ENCODE measurements at places on chromosomes 13 and 19.

- H3K27ac ChIP-seq = no peak overlapping the region
- peaks cover 22% of the 10 kb centered on the region for H3K4me1 ChIP-seq
- no peak for DNase-seq
- no peaks in the 10 kb centered on the region for H3K36me3 ChIP-seq
- peaks cover 6% of the 10 kb centered on the region for H3K27me3 ChIP-seq
These were observed 826 bp downstream of the RASIP1 start for GRCh38 chr19:48739404-48740163.

DNA sequence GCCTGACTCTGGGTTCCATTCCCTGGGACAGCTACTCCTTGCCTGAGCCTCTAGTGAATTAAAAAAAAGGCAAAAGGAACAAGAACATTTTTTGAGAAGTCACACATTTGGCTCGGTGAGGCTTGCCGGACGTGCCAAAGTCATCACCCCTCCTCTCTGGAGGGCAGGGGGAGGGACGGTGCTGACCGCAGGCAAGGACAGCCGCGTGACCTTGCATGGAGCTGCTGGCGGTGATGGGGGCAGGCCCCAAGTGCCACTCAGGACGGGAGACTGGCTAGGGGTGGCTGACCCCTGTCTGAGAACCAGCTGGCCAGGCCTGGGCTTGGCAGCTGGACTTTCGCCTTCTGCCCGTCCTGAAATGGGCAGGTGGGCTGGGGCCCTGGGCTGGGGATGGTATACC lies 26.4 kb downstream of the MAP2K2 start:
- DNase-seq = no peak
- no peaks in the 10 kb centered on the region for H3K27me3 ChIP-seq
- H3K27ac ChIP-seq = no peak overlapping the region
- peaks cover 37% of the 10 kb centered on the region for H3K36me3 ChIP-seq
- peaks cover 7% of the 10 kb centered on the region for H3K4me1 ChIP-seq

DNA sequence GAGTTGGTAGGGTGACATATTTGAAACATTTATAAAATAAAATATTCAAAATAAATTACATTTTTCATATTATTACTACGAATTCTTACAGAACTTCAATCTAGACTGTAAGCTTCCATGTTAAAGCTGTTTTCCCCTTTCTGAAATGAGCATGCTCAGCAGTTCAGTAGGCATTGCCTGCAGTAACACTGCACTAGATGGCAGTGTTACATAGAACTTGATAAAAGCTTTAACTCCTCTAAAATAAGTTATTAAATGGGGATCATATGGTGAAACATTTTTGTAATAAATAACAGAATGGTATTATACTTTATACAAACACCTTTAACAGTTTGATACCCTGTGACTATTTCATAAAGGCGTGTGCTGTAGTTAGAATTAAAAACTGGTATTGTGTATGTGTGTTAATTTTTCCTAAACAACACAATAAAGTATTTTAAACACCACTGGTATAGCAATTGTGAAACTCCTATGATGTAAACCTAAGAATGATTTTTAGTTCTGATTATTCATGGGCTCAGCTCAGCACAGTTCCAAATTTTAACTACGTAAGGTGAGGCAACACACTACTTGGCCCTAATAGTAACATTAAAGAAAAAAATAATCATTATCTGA lies 11.6 kb upstream of the GPR18 start:
- peaks cover 58% of the 10 kb centered on the region for H3K4me1 ChIP-seq
- no peak overlapping the region for H3K27ac ChIP-seq
- H3K4me3 ChIP-seq = no peak overlapping the region

DNA sequence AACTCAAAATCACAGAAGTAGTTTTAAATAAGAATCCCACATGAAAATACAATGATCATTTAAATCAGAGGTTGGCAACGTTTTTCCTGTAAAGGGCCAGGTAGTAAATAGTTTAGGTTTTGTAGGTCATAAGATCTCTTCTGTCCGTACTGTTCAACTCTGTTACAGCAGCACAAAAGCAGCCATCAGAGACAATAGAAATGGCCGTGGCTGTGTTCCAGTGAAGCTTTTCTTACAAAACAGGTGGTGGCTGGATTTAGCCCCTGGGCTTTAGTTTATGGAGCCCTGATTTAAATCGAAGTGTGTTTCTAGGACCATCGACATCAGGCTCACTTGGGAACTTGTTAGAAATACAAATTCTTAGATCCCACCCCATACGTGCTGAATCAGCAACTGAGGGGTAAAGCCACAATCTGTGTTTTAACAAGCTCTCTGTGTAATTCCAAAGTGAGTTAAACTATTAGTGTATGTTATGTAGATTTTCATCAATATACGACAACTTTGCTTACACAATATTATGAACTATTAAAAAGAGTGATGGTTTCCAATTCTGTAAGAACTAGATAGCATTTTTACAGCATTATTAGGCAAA lies 54.8 kb upstream of the MIR17HG start:
- H3K27me3 ChIP-seq = peaks cover 4% of the 10 kb centered on the region
- H3K4me3 ChIP-seq = no peak overlapping the region
- no peaks in the 10 kb centered on the region for H3K36me3 ChIP-seq
- no peak overlapping the region for H3K27ac ChIP-seq
- no peaks in the 10 kb centered on the region for H3K4me1 ChIP-seq

DNA sequence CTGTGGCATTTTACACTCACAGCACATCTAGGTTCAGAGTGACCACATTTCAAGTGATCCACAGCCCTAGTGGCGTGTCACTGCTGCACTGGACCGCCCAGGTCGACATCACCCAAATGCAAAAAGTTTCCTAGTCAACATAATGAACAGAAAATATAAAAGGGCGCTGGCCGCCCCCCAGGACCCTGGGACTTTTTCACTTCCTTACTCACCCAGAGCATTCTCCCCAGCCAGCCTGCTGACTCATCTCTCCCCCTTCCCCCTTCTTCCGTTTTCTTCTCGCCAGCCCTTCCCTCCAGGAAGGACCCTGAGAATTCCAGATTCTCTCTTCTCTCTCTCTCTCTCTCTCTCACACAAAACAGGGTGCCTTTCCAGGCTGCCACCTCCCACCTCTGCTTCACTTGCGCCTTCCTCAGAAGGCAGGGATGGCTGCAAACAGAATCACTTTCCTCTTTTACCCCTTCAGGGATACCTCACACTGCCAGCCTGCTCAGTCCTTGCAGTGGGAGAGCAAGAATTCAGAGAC lies 21.0 kb upstream of the GRWD1 start:
- H3K4me1 ChIP-seq = peaks cover 5% of the 10 kb centered on the region
- no peak for DNase-seq
- H3K27me3 ChIP-seq = peaks cover 6% of the 10 kb centered on the region
- H3K4me3 ChIP-seq = no peak overlapping the region
- H3K27ac ChIP-seq = no peak overlapping the region

- no peaks in the 10 kb centered on the region for H3K4me1 ChIP-seq
- H3K27ac ChIP-seq = no peak overlapping the region
- H3K36me3 ChIP-seq = no peaks in the 10 kb centered on the region
These were observed 115.1 kb upstream of the CACNA1A start for GRCh38 chr19:13621413-13621812.

DNA sequence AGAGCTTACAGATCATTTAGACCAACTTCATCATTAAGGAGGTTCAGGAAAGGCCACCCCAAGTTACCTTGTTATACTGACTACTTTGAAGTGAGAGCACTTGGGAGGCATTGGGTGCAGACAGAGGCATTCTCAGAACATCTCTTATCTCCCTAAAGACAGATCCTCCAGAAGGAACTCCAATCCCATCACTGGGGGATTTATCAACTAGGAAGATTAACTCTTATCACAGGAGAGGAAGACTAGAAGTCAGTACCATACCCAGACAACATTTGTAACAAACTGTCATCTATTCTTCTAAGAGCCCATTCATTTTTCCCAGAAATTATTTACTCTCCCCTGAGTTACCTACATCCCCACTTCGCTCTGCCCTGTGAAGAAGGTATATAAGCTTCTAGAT lies 5.8 kb upstream of the RFXAP start:
- peaks cover 6% of the 10 kb centered on the region for H3K4me1 ChIP-seq
- no peak overlapping the region for H3K4me3 ChIP-seq
- peaks cover 42% of the 10 kb centered on the region for H3K27me3 ChIP-seq
- H3K27ac ChIP-seq = no peak overlapping the region

DNA sequence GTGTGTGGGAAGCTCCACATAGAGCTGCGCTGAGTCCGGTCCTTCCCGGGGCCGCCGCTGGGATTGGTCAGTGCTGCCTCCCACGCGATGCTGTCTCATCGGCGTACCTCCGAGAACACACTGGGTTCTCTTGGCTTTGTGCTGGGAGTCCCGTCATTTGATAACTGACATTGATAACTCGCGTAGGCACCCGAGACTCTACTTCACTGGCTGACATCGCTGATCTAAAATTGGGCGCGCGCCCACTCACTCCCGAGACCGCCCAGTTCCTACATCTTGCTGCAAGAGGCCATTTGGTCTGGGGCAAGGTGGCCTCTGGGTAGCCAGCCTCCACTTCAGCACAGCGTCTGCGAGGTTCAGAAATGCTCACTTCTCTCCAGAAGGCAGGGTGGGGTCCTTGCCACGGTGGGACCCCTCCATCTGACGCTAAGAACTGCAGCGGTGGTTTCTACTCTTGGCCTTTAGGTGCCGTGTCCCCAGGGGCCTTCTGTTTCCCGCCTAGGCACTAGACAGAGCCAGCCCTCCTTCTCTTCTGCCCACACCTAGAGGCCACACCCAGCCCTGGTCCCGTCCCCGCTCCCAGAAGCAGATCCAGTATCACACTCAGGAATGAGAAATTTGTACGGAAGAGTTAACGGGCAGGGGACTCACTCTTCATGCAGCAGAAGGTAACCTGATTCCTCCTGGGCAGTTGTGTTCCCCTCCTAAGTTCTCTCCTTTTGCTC lies 40.7 kb upstream of the ATP11A start:
- DNase-seq = no peak
- H3K4me1 ChIP-seq = no peaks in the 10 kb centered on the region
- H3K27me3 ChIP-seq = peaks cover 12% of the 10 kb centered on the region
- H3K27ac ChIP-seq = no peak overlapping the region

GRCh38 chr13:60922576-60923231 lies 492.9 kb downstream of the PCDH20 start:
- no peak overlapping the region for H3K27ac ChIP-seq
- H3K4me1 ChIP-seq = no peaks in the 10 kb centered on the region
- H3K4me3 ChIP-seq = no peak overlapping the region
- DNase-seq = no peak
- no peaks in the 10 kb centered on the region for H3K36me3 ChIP-seq
- no peaks in the 10 kb centered on the region for H3K27me3 ChIP-seq

DNA sequence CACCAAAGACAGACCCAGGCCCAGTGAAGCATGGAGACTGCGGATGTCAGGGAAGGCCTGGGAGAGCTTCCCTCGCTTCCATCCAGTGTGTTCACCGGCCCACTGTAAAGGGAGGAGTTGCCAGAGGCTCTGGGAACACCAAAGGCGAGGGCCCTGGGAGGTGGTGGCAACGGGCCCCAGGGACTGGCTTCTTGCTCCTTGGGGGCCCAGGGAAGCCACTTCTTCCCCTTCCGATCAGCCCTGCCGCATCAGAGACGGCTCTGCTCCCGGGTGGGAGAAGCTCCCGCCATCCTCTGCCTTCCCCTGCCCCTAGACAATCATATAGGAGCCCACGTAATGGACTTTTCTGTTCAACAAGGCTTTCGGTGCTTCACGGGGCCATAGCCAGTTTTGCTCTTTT lies 83.4 kb upstream of the GPR183 start:
- no peak for DNase-seq
- H3K27me3 ChIP-seq = no peaks in the 10 kb centered on the region
- no peak overlapping the region for H3K27ac ChIP-seq
- H3K4me3 ChIP-seq = no peak overlapping the region
- H3K36me3 ChIP-seq = peaks cover 14% of the 10 kb centered on the region
- H3K4me1 ChIP-seq = peaks cover 17% of the 10 kb centered on the region

DNA sequence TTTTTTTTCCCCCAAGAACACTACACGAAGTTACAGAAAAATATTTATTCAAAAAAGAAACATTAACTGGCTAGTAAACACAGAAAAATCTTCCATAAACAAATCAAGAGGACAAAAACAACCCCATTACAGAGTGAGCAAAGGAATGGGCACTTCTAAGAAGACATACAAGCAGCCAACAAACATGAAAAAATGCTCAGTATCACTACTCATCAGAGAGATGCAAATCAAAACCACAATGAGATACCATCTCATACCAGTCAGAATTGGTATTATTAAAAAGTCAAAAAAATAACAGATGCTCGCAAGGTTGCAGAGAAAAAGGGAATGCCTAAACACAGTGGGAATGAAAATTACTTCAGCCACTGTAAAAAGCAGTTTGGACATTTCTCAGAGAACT lies 131.7 kb downstream of the UGGT2 start:
- no peak overlapping the region for H3K27ac ChIP-seq
- DNase-seq = no peak
- H3K4me1 ChIP-seq = no peaks in the 10 kb centered on the region
- H3K4me3 ChIP-seq = no peak overlapping the region

DNA sequence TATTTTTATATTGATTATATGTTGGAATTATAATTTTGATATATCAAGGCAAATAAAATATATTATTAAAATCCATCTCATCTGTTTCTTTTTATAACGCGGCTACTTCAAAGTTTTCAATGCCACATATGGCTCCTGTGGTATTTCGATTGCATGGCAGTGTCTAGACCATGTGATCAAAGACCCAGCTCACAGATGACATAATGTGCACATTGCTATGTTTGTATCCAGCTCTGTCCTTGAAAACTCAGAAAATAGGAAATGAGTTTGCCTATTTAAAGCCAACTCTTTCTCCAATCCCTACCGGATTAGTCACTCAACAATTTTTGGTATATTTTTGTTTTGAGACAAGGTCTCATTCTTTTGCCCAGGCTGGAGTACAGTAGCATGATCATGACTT lies 26.2 kb downstream of the TMTC4 start:
- H3K27ac ChIP-seq = no peak overlapping the region
- no peak overlapping the region for H3K4me3 ChIP-seq
- no peaks in the 10 kb centered on the region for H3K27me3 ChIP-seq
- H3K36me3 ChIP-seq = peaks cover 30% of the 10 kb centered on the region

GRCh38 chr13:97321101-97321500 lies 99.0 kb downstream of the MBNL2 start:
- H3K4me3 ChIP-seq = no peak overlapping the region
- DNase-seq = no peak
- no peak overlapping the region for H3K27ac ChIP-seq
- H3K4me1 ChIP-seq = no peaks in the 10 kb centered on the region
- H3K27me3 ChIP-seq = no peaks in the 10 kb centered on the region

GRCh38 chr13:98576963-98577835 lies at the start of gene STK24:
STK24 (minus strand) TSS chr13:98577107; CDS start chr13:98576786, 321 bp downstream.
- peak; percentile 72 for DNase-seq
- no peaks in the 10 kb centered on the region for H3K27me3 ChIP-seq
- H3K36me3 ChIP-seq = peaks cover 28% of the 10 kb centered on the region
- peak within 1 kb of the TSS; percentile 94 for H3K4me3 ChIP-seq
- peak within 1 kb of the TSS; percentile 86 for H3K27ac ChIP-seq
- peaks cover 38% of the 10 kb centered on the region for H3K4me1 ChIP-seq

GRCh38 chr19:16417660-16418596 lies 53.8 kb downstream of the EPS15L1 start:
- peaks cover 4% of the 10 kb centered on the region for H3K4me1 ChIP-seq
- H3K36me3 ChIP-seq = peaks cover 45% of the 10 kb centered on the region
- H3K27ac ChIP-seq = no peak overlapping the region
- DNase-seq = peak; percentile 70
- no peak overlapping the region for H3K4me3 ChIP-seq

All from activated CD4-positive, alpha-beta memory T cell treated with anti-CD3 and anti-CD28 coated beads, Interleukin-2, amount 10 ng/mL, durations not matched to agents 7 days and 5 days (primary cell).